NCI-H1694 treated with DMSO at 0.1 percent for 48 hours (cell line): ENCODE measurements at places on chromosomes 5 and 9.

DNA sequence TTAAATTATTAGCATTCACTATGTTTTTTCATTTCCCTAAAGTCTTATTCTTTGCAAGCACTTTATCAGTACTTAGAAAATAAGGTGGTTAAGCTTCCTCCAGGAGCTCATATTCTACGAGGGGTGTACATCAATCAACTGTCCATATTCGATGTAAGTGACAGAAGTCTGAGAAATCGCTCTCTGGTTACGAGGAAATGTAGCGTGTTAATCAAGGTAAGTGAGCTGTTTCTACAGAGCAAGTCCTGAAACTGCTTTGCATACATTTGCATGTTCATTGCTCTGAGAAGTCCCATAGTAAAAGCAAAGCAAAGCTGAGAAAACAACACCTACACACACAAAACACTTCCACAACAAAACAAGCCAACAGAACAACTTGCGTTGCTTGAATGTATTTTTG is 893.9 kb upstream of the DMAC1 start:
- DNase-seq = no peak

DNA sequence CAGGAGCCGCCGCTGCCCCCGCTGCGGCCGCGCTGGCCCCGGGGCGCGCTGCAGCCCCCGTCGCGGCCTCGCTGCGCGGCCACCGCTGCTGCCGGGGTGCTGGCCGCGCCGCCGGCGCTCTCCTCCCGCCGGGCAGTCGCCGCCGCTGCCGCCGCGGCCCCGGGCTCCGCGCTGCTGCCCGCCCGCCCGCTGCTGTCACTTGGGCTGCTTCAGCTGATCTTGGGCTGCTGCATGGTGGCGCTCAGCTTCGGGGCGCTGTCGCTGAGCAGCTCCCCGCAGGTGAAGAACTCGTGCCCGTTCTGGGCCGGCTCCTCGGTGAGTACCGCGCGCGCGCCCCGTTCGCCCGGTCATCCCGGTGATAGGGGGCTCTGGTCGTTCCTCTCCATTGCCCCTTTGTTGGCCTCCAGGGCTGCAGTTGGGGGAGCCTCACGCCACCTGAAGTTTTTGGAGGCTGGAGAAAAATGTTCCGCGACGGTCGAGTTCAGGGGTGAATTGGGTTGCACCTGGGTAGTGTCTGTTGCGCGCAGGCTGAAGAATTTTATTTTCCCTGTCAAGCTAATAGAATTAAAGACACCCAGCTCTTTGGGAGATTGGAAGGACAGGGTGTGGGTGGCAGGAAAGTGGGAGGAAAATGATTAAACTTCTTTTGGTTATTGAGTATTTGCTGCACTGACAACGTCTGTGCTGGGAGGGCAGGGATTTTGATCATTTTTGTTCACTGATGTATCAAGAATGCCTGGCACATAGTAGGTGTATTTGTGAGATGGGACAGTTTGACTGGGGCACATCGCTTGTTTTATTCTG is 596 bp downstream of the ENTREP1 start:
- DNase-seq = no peak

- no peak for DNase-seq
These were observed 125.4 kb downstream of the MED27 start for GRCh38 chr9:131954299-131954698.

DNA sequence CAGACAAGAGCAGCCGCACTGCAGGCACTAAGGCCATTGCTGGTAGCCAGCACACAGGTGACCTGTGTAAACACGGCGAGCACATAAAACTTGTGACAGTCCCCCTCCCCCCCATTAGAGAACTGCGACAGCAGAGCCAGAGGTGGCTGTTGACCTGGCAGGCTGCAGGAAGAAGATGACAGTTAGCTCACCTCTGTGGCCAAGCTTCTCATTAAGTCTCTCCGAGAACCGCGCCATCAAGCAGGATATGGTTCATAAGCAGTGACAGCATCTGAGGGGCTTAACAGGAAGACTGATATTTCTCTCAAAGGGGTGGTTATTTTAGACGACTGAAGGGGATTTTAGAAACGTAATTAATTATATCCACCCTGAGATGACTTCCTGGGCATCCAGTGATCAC is 5.2 kb downstream of the SURF4 start:
- no peak for DNase-seq

DNA sequence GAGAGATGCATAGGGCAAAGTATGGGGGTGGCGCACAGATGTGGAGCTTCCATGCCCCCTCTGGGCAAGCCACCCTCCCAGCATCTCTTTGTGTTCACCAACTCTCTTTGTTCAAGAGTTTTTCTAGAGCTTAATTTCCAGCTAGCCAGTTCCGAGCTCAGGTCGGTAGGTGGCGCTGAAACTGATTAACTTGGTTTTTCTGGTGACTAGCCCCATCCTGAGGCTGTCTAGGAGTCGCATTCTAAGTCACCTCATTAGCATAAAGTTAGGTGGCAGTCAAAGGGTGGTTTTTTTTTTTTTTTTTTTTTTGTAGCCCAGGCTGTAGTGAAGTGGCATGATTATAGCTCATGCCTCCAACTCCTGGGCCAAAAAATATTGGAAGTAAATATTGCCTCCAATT is 476.4 kb downstream of the KDM4C start:
- no peak for DNase-seq

GRCh38 chr5:56640763-56641406 is 174.5 kb upstream of the MAP3K1 start:
- no peak for DNase-seq

- no peak for DNase-seq
These were observed 51.9 kb downstream of the NEURL1B start for GRCh38 chr5:172692981-172693380.

DNA sequence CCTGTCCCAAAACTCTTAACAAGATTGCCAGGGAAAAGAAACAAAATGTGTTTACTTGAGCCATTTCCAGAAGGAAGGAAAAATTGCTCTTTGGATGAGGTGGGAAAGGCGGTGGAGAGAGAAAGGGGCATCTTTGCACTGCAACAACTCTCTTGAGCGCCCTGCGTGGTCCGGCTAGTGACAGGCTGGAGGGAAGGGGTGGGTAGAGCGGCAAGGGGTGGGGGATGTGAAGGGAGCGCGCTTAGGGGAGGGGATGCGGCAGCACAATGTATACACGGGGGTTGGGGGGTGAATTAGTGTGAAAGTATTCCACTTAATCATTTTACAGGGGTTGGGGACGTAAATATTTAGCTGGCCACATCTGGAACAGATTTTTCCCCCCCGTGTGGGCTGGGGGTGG is 1.3 kb downstream of the FGF10 start:
- DNase-seq = no peak

DNA sequence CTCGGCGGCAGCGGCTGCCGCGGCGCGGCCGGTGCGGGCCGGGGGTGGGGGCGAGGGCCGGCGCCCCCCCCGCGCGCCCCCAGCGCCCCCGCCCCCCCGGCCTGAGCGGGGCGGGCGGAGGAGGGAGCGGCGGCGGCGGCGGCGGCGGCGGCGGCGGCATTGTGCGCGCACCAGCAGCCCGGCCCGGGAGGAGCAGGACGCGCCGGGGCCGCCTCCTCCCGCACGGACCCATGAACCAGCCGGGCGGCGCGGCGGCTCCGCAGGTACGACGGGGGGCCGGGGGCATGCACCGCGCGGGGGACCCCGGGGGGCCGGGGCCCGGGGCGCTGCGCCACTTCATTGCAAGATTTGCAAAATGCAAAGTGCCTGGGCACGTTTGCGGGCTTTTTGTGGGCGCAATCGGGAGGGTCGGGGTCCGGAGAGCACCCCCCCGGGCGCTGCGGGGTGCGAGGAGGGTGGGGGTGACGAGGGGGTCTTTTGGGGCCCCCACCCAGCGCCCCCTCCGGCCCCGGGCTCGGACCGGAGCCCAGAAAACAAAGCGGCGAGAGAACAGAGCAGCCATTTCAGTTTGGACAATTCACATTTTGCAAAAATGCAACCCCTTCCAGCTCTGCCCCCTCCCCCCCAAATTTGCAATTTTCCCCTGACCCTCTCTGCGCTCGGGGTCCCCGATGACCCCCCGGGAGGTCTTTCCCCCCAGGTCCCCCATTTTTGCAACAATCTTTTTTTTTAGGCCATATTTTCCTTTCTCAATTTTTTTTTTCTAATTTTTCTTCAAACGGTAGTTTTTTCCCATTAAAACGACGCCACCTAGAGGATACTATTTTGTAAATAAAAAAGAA is at the start of gene ZNF618:
ZNF618 (plus strand) TSS at position 159 of the 842 bp plus-strand sequence; CDS start at position 231, 72 bp downstream.
- peak; percentile 36 for DNase-seq

DNA sequence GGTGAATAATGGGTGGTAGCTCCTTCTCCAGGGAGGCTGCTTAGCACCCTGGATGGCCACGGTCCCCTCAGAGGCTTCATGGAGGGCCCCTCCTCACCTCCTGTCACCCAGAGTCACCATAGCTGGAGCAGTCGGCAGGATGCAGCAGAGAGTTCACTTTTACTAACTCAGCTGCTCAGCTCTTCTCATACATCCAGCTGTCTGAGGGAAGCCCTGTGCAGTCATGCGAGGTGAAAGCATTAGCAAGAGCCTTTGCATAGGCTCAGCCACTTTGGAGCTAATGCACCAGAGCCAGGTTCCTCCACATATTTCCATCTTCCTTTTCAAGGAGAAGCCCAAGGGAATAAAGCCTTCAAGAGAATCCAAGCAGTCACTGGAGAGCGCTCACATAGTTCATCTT is 499.2 kb downstream of the BNC2 start:
- no peak for DNase-seq

DNA sequence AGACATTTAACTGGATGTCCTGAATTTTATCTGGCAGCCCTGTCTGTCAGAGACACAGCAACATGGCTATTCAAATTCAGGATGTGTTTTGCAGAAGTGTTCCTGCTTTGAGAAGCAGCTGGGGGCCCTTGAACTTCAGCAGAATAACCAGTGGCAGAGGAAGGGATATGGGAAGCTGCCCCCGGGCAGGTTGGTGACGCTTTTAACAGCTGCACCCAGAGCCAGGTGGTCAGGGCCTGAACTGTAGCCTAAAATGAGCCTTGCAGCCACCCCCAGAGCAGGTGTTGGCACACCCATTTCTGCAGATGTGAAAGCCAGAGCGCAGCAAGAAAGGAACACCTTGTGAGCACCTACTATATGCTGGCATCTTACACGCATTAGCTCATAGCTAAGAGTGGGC is 128.7 kb upstream of the BOD1 start:
- no peak for DNase-seq

- no peak for DNase-seq
These were observed 51.2 kb downstream of the MEF2C start for GRCh38 chr5:88831816-88832215.

GRCh38 chr9:36808251-36808650 is 225.8 kb downstream of the PAX5 start:
- no peak for DNase-seq

- no peak for DNase-seq
These were observed 1099.7 kb downstream of the DTWD2 start for GRCh38 chr5:117888688-117889087.
